ENCODE measurements at places on chromosomes 16 and 17.

- H3K4me3 ChIP-seq, result no peak overlapping the region
- H3K36me3 ChIP-seq, result no peaks in the 10 kb centered on the region
- H3K4me1 ChIP-seq, result peaks cover 12% of the 10 kb centered on the region
- no peak overlapping the region for H3K27ac ChIP-seq
- peaks cover 89% of the 10 kb centered on the region for H3K27me3 ChIP-seq
- no peak for DNase-seq
Observed at GRCh38 chr17:72334205-72334604, 213.4 kb downstream of the SOX9 start.

- H3K4me1 ChIP-seq, result peaks cover 60% of the 10 kb centered on the region
- peak overlapping the region; percentile 74 for H3K4me3 ChIP-seq
- H3K27me3 ChIP-seq, result no peaks in the 10 kb centered on the region
- H3K27ac ChIP-seq, result peak overlapping the region; percentile 97
Observed at GRCh38 chr17:9240659-9241370, 219.5 kb downstream of the NTN1 start.

- H3K27ac ChIP-seq, result no peak overlapping the region
- H3K36me3 ChIP-seq, result no peaks in the 10 kb centered on the region
- DNase-seq, result no peak
- H3K4me3 ChIP-seq, result no peak overlapping the region
Observed at GRCh38 chr17:51505450-51505849, 245.1 kb downstream of the UTP18 start.

DNA sequence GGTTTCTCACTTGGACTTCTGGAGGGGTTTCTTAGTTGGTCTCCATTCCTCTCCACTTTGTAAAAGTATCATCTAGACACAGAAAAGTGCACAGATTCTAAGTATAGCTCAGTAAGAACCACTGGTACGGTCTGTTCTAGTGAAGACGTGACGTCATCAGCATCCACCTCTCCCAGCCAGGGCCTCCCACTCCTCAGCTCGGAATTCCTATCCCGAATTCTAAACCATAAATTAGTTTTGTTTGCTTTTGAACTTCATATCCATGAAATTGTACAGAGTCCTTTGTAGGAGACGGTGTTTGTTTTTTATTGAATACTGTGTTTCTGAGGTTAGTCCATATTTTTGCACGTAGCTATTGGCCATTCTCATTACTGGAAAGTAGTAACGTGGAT, 25.5 kb downstream of the FOXK2 start:
- H3K27ac ChIP-seq, result peak overlapping the region; percentile 66
- no peaks in the 10 kb centered on the region for H3K27me3 ChIP-seq
- DNase-seq, result no peak
- H3K4me1 ChIP-seq, result peaks cover 77% of the 10 kb centered on the region

DNA sequence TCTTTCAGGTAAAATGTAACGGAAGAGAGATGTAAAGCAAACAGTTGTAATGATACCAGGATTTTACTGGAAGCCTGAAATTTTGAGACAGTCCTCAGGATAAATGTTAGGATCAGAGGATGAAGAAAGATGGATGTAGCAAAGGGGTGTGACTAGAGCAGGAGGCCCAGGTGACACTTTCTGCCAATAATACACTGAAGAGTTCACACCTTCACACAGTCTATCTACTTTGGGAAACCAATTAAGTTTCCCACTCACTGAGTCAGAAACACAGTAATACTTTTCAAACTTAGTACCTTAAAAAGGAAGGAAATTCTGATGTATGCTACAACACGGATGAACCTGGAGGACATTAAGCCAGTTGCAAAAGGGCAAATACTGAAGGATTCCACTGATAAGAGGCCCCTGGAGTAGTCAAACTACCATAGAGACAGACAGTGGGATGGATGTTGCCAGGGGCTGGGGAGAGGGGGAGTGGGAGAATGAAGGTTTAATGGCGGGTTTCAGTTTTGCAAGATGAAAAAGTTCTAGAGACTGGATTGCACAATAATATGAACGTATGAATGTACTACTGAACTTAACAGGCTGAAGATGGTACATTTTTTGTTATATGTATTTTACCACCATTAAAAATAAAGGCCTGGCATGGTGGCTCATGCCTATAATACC, 62.3 kb downstream of the CYTH1 start:
- no peaks in the 10 kb centered on the region for H3K27me3 ChIP-seq
- H3K4me1 ChIP-seq, result peaks cover 98% of the 10 kb centered on the region
- H3K27ac ChIP-seq, result no peak overlapping the region
- no peak for DNase-seq
